Calu3 (cell line): ENCODE measurements at places on chromosomes 3 and 15.

GRCh38 chr3:127672429-127673190 lies at the start of gene ABTB1:
Gene ABTB1 (plus strand): TSS chr3:127672952. CDS start chr3:127673026, 74 bp downstream.
- H3K27ac ChIP-seq, result peak within 1 kb of the TSS; percentile 92
- peaks cover 13% of the 10 kb centered on the region for H3K4me1 ChIP-seq
- H3K4me3 ChIP-seq, result peak within 1 kb of the TSS; percentile 89
- no peaks in the 10 kb centered on the region for H3K27me3 ChIP-seq

DNA sequence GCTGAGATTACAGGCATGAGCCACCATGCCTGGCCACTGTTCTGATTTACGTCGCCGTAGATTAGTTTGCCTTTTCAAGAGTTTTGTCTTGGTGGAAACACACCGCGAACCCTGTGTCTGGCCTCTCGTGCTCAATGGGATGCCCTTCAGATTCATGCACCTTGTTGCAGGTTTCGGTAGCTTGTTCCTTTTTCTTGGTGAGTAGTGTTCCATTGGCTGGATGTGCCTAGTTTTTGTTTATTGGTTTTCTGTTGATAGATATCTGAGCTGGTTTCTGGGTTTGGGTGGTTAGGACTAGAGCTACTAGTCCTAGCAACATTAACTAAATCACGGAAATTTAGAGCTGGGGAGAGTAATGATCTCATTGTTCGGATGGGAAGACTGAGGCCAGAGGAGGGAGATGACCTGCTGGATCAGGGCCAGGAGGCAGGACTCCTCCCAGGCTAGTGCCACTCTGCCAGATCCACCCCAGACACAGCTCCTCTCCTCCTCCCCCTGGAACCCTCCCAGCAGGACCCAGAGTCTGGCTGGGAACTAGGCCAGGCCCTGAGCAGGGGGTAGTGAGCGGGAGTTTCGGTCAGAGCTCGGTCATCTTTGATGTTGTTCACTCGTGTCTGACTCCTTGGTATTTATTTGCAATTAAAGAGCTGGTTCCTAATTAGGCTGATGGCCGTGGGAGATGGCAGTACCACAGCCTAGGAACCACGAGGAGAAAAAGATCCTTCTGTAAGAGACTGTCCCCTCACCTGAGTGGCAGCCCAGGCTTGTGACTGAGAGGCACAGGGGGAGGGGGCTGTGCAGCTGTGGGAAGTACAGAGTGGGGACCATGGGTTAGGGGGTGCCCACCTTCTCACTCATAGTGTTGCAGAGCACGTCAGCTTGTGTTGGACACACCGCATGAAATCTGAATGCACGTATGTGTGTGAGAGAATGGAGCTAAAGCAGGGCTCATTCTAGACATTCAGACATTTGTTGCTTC lies 73.4 kb downstream of the SMAD6 start:
- no peaks in the 10 kb centered on the region for H3K27me3 ChIP-seq
- H3K36me3 ChIP-seq, result peaks cover 40% of the 10 kb centered on the region
- peak overlapping the region; percentile 73 for H3K27ac ChIP-seq
- peaks cover 86% of the 10 kb centered on the region for H3K4me1 ChIP-seq

- peaks cover 17% of the 10 kb centered on the region for H3K36me3 ChIP-seq
- no peak overlapping the region for H3K27ac ChIP-seq
- no peak overlapping the region for H3K4me3 ChIP-seq
These were observed 572.2 kb downstream of the MECOM start for GRCh38 chr3:169091196-169091823.

GRCh38 chr3:128556907-128557306 lies 63.9 kb upstream of the GATA2 start:
- no peak overlapping the region for H3K4me3 ChIP-seq
- no peaks in the 10 kb centered on the region for H3K36me3 ChIP-seq
- H3K27me3 ChIP-seq, result peaks cover 39% of the 10 kb centered on the region

- no peak for DNase-seq
- no peak overlapping the region for H3K27ac ChIP-seq
- H3K4me3 ChIP-seq, result no peak overlapping the region
- H3K4me1 ChIP-seq, result no peaks in the 10 kb centered on the region
These were observed 36.6 kb downstream of the ATP6V1A start for GRCh38 chr3:113783463-113783862.

DNA sequence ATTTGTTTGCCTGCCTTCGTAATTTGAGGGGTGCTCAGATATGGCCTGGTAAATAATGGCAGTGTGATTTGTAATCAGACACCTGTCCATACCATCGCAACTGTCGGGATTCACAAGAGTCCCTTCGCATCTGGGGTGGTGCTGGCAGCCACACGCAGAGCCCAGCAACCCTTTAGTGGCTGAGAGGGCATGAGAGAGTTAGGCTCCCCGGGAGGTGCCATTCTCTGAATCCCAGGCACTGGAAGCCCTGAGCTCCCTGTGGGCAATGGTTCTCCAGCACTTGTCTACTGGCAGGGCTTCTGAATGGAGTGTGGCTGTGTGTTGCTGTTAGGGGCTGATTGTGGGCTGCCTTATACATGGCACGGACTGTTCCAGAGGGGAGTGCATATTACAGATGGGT lies 230.1 kb downstream of the EBLN2 start:
- H3K4me3 ChIP-seq, result no peak overlapping the region
- DNase-seq, result no peak
- H3K36me3 ChIP-seq, result no peaks in the 10 kb centered on the region
- H3K4me1 ChIP-seq, result no peaks in the 10 kb centered on the region

GRCh38 chr3:71077070-71077469 lies 506.5 kb downstream of the FOXP1 start:
- H3K4me3 ChIP-seq, result no peak overlapping the region
- H3K36me3 ChIP-seq, result no peaks in the 10 kb centered on the region
- H3K27ac ChIP-seq, result no peak overlapping the region
- H3K27me3 ChIP-seq, result no peaks in the 10 kb centered on the region

DNA sequence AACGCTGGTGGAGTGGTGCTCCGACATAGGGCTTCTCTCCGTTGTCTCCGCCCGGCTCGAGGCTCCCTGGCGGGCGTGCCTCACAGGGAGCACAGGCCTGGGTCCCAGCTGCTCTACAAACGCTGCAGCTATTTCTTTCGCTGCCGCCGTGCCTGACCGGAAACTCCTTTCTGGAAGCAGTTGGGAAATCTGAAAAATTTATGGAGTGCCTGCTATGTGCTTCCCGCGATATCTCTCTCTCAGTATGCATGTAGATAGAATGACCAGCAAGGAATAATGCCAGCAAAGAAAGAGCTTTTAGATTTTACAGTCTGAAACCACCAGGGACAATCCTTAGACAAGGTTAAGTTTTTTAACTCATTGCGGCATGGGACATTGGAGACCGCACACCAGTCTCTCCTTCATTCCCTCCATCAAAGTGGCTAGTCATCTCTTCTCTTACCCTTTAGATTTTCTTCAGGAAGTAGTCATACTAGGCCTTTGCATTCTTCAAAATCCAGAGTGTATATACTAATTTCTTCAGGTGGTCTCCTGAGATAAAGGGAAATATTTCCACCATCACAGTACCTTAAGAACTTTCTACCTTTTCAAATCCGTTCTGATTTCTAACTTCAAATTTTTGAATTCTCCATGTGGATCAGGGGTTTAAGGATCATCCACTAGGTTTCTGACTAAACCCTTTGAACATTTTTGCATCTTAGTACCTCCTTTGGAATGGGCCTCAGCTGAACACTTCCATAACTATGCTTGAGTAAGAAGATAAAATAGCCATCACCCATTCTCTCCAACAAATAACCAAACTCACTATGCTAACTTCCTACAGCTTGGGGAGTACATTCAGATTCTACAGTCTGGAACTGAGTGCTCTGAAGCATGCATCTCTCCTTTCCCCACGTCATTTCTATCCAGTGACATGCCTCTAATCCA lies 1.1 kb upstream of the NPHP3 start:
- peaks cover 30% of the 10 kb centered on the region for H3K4me1 ChIP-seq
- no peak for DNase-seq
- no peak overlapping the region for H3K27ac ChIP-seq
- peak overlapping the region; percentile 84 for H3K4me3 ChIP-seq
- H3K36me3 ChIP-seq, result peaks cover 37% of the 10 kb centered on the region
- peaks cover 14% of the 10 kb centered on the region for H3K27me3 ChIP-seq

DNA sequence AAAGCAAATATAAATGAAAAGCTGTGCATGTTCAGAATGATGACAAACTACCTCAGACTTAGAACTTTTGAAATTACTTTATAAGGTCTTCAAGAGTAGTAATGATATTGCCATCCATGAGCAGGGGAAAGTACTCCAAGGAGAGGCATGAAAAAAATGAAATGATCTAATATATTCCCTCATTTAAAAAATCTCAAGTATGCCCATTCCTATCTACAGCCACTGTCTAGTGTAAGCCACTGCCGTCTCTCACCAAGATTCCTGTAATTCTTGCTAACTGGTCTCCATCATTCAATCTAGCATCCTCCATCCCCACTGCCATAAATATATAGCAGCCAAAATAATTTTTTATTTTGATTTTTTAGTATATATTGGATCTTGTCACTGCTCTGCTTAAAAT lies 258.8 kb downstream of the PLOD2 start:
- H3K36me3 ChIP-seq, result no peaks in the 10 kb centered on the region
- H3K4me1 ChIP-seq, result no peaks in the 10 kb centered on the region
- no peaks in the 10 kb centered on the region for H3K27me3 ChIP-seq

DNA sequence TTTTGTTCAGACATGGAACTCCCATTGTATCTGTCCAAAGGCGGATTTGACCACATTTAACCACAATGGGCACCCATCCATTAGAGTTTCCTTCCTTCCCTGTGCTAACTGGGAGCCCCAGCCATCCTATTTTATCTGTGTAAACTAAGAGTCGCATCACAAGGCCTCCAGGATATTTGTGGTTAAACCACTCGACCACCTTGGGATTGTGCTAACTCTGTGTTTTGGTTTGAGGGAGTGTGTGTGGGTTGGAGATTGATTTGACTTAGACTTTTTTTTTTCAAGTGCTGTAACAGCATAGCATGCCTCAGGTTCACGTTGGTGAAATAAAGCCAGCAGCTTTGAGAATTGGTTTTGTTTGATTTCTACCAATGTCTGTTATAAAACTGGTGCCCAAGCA lies 100.4 kb upstream of the TP63 start:
- no peak overlapping the region for H3K4me3 ChIP-seq
- no peaks in the 10 kb centered on the region for H3K4me1 ChIP-seq
- no peak for DNase-seq
- H3K36me3 ChIP-seq, result no peaks in the 10 kb centered on the region
- H3K27ac ChIP-seq, result no peak overlapping the region

- peaks cover 12% of the 10 kb centered on the region for H3K4me1 ChIP-seq
- no peak overlapping the region for H3K27ac ChIP-seq
- H3K4me3 ChIP-seq, result no peak overlapping the region
- no peaks in the 10 kb centered on the region for H3K27me3 ChIP-seq
- H3K36me3 ChIP-seq, result no peaks in the 10 kb centered on the region
These were observed 19.6 kb upstream of the IGSF10 start for GRCh38 chr3:151480492-151480891.

GRCh38 chr3:48536785-48537184 lies 19.8 kb downstream of the PFKFB4 start:
- no peak overlapping the region for H3K4me3 ChIP-seq
- H3K27me3 ChIP-seq, result no peaks in the 10 kb centered on the region

GRCh38 chr3:17021614-17022013 lies 136.9 kb downstream of the PLCL2 start:
- H3K36me3 ChIP-seq, result no peaks in the 10 kb centered on the region
- no peak overlapping the region for H3K27ac ChIP-seq
- H3K4me3 ChIP-seq, result no peak overlapping the region
- peaks cover 7% of the 10 kb centered on the region for H3K4me1 ChIP-seq
- no peak for DNase-seq
- H3K27me3 ChIP-seq, result no peaks in the 10 kb centered on the region

DNA sequence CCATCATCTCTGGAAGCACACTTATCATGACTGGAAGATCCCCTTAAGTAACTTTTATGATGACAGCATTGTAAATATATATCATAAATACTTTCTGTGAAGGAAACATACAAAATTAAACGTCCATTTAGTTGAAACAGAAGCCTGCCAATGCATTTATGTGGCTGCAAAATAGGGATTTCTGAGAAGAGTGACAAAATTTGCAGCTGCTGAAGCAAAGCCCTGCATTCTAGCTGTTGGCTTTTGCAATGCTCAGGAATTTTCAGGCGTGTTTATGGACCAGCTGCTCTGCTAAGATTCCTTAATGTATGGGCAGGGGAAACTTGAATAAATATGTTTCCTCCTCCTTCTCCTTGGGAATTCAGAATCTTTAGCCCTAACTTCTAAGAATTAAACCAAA lies 137.3 kb downstream of the CACNA2D3 start:
- H3K36me3 ChIP-seq, result no peaks in the 10 kb centered on the region
- H3K4me1 ChIP-seq, result no peaks in the 10 kb centered on the region
- no peak for DNase-seq
- no peak overlapping the region for H3K4me3 ChIP-seq
- H3K27me3 ChIP-seq, result peaks cover 82% of the 10 kb centered on the region
- no peak overlapping the region for H3K27ac ChIP-seq
